ENCODE measurements at places on chromosomes 7 and 10.

DNA sequence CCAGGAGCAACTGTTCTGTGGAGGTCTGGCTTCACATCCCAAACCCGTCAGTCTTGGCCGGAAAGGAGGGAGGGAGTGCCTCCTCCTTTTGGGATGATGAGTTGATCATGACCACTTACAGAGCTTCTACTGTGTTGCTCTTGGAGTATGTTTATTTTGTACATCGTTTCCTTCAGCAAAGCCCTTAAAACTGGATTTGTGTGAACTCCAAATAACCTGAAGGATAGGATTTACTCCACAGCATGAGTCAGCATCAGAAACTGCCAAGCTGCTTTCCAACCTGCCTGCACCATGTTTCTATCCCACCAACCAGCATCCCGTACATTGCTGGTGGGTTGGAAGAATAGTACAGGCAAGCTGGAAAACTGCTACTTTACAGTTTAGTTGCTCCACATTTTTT is 3.5 kb downstream of the CCDC201 start:
- DNase-seq = no peak

DNA sequence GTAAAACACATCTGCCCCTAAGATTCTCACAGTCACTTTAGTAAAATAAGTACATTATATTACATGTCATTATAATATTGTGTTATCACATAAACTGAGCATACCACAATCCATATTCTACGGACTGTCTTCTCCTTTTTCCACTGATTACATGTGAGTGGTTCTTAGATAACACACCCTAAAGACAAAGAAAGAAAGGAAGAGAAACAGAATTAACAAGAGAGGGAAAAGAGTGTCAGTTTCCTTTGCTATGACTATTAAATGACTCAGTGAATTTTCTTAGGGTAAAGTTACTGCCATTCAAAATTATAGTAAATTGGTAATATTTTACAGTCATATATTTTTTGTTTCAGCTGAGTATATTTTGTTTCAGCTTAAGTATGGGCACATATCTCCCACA is 268.3 kb downstream of the TWIST1 start:
- no peak for DNase-seq

DNA sequence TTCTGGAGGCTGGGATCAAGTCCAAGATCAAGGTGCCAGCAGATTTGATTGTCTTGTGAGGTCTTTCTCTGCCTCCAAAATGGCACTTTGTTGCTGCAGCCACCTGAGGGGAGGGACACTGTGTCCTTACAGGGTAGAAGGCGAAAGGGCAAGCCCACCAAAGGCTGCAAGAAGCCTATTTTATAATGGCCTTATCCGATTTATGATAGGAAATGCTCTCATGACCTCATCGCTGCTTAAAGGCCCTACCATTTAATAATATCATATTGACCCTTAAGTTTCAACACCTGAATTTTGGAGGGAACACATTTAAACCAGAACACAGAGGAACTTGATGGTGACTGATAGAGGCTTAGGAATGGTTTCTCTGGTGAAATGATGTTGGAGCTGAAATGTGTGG is 296.5 kb downstream of the TWIST1 start:
- no peak for DNase-seq

DNA sequence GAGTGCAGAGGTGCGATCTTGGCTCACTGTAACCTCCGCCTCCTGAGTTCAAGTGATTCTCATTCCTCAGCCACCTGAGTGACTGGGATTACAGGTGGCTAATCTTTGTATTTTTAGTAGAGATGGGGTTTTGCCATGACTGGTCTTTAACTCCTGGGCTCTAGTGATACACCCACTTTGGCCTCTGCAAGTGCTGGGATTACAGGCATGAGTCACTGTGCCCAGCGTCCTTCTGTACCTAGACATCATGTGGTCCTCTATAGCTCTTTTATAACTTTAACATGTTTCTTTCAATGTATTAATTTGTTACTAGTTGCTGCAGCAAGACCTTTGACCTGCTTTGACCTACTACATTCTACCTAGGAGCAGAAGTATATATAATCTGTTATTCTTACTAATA is 38.7 kb upstream of the BICC1 start:
- DNase-seq = no peak

GRCh38 chr10:35089611-35090161 is 455 bp downstream of the CUL2 start:
- no peak for DNase-seq

DNA sequence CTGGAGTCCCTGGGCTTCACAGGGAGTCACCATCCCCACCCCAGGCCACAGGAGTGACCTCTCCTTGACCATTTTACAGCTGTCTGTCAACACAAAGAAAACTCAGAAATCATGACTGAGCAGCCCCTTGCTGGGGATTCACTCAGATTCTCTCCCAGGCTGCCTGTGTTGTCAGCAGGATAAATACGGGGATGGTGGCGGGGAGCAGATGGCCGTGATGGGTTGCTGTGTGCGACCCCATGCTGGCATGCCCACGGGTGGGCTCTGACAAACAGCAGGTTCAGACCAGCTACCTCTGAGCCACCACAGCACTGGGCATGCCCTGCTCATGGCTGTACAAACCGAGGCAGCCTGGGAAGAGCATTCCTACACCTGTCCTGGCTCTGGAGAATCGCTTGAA is 136.1 kb downstream of the SLIT1 start:
- no peak for DNase-seq
